ENCODE measurements at places on chromosomes 16 and 17.

DNA sequence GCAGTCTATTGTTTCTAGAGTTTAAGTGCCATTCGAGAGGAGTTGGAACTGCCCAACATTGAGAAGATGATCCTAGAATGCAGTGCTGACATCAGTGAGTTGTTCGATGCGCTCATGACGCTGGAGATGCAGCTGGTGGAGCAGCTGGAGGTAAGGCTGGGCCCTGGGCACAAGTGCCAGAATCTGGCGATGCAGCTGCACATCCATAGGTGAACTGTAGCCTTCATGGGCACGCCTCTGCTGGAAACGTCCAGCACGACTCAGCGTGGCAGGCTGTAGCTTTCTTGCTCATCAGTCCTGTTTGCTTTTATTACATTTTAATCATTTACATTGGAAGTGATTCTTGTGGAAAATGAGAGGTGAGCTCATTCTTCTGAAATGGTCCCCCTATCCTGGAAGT lies 31.7 kb downstream of the DRC3 start:
- DNase-seq = no peak

- no peak for DNase-seq
Observed at GRCh38 chr16:50547340-50548124, 664 bp upstream of the NKD1 start.

DNA sequence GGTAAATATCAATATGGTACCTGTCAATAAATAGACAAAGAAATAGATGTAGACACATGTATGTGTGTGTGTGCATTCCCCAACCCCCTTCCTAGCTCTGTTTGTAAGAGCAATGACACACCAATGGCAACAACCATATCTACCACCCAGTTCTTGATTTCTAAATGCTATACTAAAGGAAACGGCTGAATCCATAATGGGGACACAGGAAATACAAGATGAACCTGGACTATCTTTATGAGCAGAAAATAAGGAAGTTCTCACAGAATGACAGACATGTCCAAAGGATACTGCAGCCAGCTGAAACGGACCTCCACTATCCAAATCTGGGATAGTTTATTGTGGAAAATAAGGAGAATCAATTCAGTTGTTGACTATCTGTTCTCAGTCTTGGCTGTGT lies 75.3 kb downstream of the MYO1D start:
- DNase-seq = no peak

DNA sequence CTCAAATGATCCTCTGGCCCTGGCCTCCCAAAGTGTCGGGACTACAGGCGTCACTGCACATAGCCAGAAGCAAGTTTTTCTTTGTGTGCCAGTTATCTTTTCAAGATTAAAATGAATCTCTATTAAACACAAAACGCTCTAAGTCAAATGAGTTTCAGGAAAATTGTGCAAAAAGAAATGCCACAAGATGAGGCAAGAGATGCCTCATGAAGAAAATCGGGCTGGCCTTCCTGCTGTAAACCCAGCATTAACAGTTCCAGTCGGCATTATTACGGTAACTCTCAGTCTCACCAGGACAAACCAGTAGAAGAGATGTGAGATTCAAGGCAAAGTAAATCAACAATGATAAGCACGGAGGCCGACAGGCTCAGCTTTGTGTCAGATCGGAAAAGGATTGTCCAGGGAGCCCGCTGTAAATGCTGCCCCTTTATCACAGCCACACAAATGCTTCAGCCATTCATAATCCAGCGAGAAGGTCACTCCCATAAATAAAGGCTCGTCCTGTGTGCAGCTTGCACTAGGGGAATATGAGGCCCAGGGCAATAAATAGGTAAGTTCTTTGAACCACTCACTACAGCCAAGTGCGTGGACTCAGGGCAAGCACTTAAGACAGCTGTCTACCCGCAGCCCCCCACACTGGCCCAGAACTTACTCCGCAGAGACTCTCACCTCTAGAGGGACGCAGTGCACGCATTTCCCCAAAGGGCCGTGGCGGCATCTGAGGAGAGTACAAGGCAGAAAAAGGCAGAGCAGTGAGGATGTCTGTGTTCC lies 27.2 kb downstream of the NPLOC4 start:
- no peak for DNase-seq

GRCh38 chr17:80289616-80290015 lies 29.0 kb downstream of the RNF213 start:
- no peak for DNase-seq

GRCh38 chr17:76384987-76385891 lies 830 bp downstream of the SPHK1 start:
- DNase-seq = no peak

GRCh38 chr17:73137376-73137775 lies 27.4 kb upstream of the SSTR2 start:
- no peak for DNase-seq

DNA sequence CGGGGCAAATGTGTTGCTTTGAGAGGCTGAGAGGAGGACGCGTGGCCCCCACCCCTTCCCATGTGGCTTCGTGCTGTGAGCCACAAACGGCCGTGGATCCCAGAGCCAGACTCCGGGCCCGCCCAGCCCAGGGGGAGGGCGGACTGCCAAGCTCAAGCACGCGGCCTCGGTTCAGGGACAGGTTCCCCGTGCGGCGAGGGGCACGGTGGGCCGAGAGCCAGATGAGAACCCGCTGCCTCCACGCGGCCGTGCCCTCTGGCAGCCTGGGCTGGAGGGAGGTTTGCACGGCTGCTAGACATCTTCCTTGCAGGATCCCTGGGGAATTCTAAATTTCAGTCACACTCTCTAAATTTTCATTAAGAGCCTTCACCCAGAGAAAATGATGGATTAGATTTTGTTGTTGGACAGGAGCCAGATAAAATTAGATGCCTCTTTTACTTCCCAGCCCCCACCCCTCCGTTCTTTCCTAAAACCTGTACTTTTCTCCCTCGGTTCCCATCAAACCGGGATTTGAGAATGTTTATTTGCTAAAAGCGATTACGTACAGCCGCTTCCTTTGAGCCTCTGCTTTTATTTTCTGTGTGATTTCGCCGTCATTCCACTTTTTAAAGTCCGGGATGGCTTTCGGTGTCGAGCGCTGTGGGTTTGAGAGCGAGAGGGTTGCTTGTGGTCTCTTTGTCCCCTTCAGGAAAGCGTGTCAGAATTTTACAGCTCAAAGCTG lies 25.0 kb upstream of the GNG13 start:
- DNase-seq = no peak

DNA sequence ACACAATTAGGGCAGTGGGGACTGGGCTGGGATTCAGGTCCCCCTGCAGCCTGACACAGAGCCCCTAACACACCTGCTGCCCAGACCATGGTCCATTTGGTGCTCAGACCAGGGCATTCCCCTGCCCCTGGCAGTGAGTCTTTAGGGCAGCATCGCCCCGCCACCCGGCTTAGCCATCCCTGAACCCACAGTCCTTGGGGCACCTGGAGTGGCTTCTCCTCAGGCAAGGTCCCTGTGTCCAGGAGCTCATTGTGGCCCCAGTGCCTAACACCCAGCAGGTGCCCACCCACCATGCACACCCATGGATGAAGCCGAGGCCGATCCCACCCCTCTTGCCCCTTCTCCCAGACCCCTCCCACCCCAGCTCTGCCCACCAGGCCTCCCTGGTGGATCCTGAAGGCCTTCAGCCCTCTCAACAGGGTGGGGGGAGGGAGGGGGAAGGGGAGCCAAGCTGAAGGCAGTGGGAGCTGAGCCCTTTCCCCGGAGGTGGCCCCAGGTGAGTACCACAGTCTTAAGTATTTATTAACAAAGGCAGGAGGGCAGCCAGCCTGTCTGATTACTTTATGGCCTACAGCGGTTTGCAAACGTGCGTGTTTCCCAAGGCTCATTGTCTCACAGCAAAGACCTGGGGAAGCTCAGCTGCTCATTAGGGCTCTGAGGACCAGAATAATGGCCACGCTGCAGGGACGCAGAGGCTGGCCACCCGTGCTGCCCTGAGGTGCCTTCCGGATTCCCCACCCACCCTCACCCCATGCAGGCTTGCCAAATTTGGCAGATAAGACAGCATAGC lies 38.5 kb downstream of the RBFOX3 start:
- DNase-seq = no peak

GRCh38 chr17:17820463-17821158 lies 16.2 kb downstream of the SREBF1 start:
- no peak for DNase-seq

- no peak for DNase-seq
Observed at GRCh38 chr17:49316258-49316570, 45.8 kb downstream of the ZNF652 start.

All from GM04503 (cell line).